ENCODE measurements at places on chromosomes 13 and 19. TPM values are rescaled to one million over a fixed set of nuclear protein-coding genes. Genes with fewer than 3 reads are reported as not detected.

Gene DEDD2
- total RNA-seq = 17.8 TPM

Gene SCGB2B2
- 0.50 TPM for total RNA-seq

Gene LAIR1
- total RNA-seq = not detected

Gene TIMM29
- total RNA-seq = 27.7 TPM

Gene FGF9
- total RNA-seq = 0.33 TPM

Gene ZNRF4
- total RNA-seq = not detected

Gene KLK14
- total RNA-seq = not detected

Gene C13orf42
- not detected for total RNA-seq

Gene PSG5
- 2.1 TPM for total RNA-seq

Gene SPIB
- total RNA-seq = not detected

Measured in fibroblast of lung (primary cell).